ENCODE measurements at places on chromosomes 1 and 21.

DNA sequence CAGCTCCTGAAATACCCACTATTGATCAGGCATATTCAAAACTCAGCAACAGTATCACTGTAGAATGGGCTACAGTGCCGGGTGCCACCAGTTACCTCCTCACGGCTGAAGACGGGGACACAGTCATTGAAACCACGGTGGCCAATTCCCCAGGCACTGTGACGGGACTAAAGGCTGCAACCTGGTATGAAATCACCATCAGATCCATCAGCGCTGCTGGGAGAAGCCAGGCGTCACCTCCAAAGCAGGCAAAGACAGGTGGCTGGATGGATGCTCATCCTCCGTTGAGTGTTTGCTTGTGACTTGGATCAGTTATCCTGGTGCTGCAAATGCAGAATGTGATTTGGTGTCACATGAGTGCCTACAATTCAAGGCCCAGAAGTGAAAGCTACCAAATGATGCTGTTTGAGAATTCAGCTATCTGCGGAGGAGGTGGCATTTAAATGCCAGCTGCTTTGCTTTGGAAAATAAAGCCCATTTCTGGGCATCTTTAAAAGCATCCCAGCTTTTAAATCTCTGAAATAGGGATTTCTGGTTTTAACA is 5.1 kb downstream of the FNDC7 start:
- DNase-seq, result no peak

DNA sequence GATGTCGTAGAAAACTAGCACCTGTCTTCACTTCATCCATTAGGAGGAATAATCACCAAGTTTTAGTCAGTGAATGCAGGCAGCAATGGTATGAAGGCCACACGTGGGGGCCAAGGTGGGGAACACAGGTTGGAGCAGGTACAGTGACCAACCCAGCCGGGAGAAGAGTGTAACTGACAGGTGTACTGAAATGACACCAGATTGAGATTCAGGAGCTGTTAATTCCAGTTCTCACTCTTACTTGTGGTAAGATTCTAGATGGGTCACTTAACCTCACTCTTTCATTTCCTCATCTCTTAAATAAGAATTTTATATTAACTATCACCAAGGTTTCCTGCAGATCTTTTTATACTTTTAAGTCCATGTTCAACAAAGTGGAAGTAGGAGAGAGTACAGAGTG is 206.2 kb upstream of the PTBP2 start:
- DNase-seq, result no peak

DNA sequence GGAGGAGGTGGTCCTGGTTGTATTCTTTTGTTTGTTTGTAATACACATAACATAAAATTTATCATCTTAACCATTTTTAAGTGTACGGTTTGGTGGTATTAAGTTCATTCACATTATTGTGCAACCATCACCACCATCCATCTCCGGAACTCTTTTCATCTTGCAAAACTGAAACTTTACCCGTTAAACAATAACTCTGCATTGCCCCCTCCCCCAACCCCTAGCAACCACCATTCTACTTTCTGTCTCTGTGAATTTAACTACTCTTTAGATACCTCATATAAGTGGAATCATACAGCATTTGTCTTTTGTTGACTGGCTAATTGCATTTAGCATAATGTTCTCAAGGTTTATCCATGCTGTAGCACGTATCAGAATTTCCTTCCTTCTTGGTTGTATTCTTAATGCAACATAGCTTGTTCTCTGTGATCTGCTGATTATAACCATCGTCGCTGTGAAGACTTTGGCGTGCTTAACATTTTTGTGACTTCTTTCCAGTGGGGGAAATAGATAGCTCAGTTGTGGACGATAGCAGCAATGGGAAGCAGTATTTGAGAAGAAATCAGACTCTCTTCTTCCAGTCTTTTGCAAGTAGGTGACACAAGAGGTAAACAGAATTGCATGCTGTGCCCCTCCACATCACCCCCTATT is 117.5 kb upstream of the HOOK1 start:
- no peak for DNase-seq

- no peak for DNase-seq
Observed at GRCh38 chr21:42154237-42155044, 64.5 kb upstream of the ABCG1 start.

DNA sequence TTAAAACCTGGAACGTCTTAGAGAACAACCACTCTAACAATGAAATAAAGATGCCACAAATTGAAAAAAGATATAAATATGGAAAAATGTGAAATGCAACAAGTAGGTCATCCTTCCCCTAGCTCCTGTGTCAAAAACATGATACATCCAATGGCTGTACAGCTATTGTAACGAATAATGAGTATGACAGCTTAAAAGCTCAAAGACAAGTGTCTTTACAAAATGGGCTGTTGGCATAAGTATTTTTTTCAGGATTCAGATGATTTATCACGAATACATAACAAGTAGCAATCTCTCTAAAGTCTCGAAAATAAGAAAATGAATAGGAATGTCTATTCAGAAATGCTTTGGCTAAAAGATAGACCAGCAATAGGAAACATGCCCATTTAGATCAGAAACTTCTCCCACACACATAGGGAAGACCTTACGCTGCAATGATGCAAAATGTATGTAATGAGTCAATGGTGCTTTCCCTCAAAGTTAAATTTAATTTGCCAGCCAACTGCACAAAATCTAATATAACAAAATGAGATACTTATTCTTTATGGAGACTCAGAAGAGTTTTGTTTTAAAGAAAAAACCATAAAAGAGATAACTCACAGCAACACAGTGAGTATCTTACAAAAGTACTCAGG is 8.3 kb downstream of the TGFBR3 start:
- DNase-seq, result no peak

DNA sequence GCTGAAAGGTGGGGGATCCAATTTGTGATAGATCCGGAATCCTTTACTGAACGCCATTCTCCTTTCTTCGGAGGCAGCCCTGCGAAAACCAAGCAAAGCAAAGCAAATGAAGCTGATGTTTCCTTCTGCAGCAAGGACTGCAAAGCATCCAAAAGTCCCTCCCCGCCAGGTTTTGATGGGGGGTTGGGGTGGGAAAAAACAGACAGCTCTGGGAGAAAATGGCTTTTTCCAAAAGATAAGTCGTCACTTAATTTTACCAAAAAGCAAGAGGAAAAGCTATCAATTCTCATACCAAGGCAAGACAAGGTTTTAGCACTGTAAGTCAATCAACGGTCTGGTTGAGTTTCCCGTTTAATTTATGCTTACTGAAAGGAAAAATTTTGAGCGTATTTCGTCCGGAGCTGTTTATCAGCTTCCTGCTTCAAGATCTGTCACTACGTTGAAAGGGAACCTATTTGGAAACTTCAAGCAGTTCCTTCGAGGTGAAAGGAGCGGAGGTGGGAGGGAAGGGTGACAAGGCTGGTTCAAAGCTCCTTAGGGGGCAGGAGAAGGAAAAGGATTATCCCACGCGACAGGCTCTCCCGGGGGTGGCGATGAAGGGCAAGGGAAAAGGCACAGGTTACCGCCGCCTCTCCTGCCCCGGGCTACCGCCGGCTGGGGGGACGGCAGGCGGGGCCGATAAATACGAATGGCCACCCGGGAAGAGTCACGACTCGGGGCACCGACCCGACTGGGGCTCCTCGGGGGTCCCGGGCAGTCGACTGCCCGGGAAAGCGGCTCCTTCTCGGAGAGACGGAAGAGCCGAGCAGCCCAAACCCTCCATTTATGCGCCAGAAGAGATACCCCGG is 750 bp downstream of the SYNJ1 start:
- DNase-seq, result no peak

- DNase-seq, result no peak
Observed at GRCh38 chr1:108053270-108054013, 88.5 kb upstream of the VAV3 start.

DNA sequence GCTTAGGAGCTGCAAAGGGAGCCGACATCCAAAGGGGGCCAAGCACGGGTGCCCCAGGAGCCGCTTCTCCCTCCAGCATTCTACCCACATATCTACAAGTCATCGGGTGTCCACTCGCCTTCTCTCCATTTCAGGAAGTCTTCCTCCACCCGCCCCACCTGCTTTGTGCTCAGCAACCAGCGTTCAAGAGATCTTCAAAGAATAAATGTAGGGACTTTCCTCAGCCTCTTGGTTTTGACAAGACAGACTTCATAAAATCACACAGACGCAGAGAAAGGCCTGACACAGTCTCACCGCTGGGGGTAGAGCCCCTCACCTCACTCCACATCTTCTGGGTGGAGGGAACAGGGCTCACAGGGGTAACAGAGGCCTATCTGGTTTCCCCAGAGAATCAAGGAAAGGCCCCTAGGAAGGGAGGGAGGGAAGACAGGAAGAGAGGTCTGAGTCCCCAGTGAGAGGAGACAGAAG is 49.5 kb downstream of the SSBP3 start:
- peak; percentile 10 for DNase-seq

- no peak for DNase-seq
Observed at GRCh38 chr1:93442008-93442666, 5.8 kb upstream of the FNBP1L start.

GRCh38 chr1:183640193-183640592 is 4.6 kb upstream of the ARPC5 start:
- no peak for DNase-seq

DNA sequence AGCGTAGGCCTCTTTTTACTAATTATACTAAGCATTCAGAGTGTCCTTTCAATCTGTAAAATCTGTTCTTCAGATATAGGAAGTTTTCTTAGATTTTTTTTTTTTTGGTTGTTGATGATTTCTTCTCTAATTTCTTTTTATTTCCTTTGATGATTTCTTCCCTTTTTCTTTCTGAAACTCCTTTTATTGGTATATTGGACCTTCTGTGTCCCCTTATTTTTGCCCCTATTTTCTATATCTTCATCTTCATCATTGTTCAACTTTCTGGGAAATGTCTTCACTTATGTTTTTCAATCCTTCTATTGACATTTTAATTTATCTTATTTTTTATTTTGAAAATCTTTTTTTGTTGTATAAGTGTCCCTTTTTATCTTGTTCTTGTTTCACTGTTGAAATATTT is 17.2 kb upstream of the SYT14 start:
- DNase-seq, result no peak

- DNase-seq, result no peak
Observed at GRCh38 chr1:89361681-89362080, 2.2 kb upstream of the GBP6 start.

DNA sequence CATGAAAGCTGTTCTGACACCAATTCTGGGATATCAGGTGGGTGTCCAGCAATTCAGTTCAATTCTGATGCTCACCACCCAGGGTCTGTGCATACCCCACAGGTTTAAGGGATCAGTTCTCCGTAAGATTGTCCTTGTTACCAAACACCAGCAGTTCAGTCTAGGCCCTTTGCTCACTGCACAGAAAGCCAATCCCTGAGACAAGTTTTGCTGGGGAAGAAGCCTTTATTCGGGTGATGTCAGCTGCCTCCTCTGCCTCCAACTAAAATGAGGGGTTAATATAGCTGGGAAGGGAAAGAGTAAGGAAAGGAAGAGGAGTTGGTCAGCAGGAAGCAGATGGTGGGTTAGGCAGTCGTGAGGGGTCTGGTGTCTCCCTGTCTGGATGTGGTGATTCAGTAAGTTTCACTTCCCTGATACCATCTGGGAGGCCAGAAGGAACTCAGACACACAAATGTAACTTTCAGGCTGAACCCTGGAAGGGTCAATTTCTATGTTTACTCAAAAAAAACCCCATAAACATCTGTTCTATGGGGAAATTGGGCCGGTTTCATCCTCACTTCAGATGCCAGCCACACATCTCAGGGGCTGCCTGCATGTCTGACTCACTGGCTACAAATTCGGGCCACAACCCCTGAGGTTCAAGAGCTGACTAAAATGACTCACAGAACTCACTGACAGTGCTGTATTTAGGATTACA is 83.3 kb upstream of the PGBD5 start:
- no peak for DNase-seq

DNA sequence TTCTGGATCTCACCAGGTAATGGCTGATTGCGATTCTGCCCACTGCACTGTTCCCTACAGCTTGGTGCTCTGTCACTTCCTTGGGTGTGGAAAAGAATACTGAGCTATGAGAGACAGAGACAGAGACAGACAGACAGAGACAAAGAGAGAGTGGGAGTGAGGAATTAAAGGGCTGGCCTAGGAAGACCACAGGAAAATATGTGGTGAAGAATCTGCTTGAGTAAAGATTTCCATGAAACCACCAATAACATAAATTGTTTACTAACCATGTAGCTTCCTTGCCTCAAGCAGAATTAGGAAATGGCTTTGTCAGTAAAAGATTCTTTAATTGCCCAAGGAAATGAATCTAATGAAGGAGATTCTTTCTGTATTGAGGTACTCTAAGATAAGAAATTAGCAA is 54.4 kb downstream of the MPZL1 start:
- DNase-seq, result no peak

- DNase-seq, result no peak
Observed at GRCh38 chr1:245978915-245979314, 528.2 kb downstream of the SMYD3 start.

DNA sequence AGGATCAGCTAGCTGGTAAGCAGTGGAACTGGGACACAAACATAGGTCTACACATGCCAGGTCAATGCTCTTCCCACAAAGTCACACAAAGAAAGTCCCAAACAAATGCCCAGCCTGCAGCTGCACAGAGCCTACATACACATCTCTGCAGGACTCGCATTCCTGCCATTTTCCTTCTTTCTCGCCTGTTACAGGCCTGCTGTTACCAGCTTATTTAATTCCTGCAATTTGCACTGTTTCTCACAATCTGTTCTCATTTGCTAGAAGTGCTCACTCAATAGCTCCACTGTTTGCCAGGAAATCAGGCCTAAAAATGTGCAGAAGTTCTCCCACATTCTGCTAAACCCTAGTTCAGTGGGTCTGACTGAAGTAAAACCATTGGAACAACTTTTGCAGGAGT is 362.6 kb upstream of the C1orf87 start:
- no peak for DNase-seq

GRCh38 chr1:41900603-41901444 is 17.9 kb downstream of the HIVEP3 start:
- DNase-seq, result no peak

- no peak for DNase-seq
Observed at GRCh38 chr1:156584813-156585212, 5.3 kb downstream of the TTC24 start.

GRCh38 chr1:209748620-209749019 is 7.2 kb upstream of the TRAF3IP3 start:
- DNase-seq, result no peak

DNA sequence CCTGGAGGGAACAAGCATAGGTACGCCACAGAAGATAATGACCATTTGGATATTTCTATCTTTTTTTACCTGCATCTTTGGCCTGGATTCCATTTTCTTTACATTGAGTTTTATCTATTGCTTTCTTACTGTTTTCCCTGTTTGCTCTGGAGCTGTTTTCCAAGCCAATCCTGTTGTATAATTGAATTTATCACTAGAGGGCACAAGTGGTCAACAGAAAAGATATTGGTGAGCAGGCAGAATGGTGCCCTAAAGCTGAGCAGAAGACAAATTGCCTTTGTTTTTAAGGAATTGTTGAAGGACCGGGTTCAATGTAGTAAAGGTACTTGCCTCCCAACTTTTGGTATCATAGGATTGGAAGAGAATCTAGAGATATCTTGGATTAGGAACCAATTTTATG is 152.8 kb downstream of the PPP1R12B start:
- DNase-seq, result no peak

- peak; percentile 63 for DNase-seq
Observed at GRCh38 chr1:155241069-155241679, 14.1 kb downstream of the ENTREP3 start.

GRCh38 chr1:12191242-12192032 is 24.6 kb downstream of the TNFRSF1B start:
- DNase-seq, result no peak

- DNase-seq, result no peak
Observed at GRCh38 chr1:55618199-55618598, 403.0 kb upstream of the USP24 start.

GRCh38 chr1:199264911-199265310 is 626.1 kb downstream of the PTPRC start:
- DNase-seq, result no peak

- DNase-seq, result no peak
Observed at GRCh38 chr1:67886076-67886475, 52.8 kb upstream of the GNG12 start.
